ENCODE measurements at places on chromosomes 13 and 19.

GRCh38 chr19:27779954-27780353 lies 1433.0 kb downstream of the UQCRFS1 start:
- no peak for DNase-seq

- DNase-seq: no peak
These were observed 2321.0 kb downstream of the PCDH9 start for GRCh38 chr13:64909184-64909583.

GRCh38 chr19:16654140-16654539 lies 5.8 kb downstream of the SMIM7 start:
- no peak for DNase-seq

DNA sequence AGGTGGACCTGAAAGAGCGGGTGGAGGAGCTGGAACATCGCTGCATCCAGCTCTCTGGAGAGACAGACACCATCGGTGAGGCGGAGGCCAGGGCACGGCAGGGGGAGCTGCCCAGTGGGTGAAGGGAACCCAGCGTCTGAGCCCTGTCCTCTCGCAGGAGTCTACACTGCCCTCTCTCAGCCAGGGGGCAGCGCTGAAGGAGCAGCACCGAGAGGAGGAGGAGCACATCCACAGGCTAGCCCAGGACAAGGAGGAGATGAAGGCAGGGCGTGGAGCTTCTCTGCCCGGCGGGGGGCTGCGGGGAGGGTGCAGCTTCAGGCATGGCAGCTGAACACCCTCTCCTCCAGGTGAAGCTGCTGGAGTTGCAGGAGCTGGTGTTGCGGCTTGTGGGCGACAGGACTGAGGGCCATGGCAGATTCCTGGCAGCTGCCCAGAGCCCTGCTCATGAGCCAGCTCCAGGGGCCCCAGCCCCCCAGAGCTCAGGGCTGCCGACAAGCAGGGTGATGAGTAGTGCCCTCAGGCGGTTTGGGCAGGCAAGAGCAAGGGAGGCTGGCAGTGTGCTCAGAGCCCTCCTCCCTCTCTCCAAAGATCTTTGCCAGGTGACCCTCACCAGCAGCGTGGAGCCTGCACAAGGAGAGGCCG lies 31.4 kb upstream of the ZNF492 start:
- DNase-seq: no peak

DNA sequence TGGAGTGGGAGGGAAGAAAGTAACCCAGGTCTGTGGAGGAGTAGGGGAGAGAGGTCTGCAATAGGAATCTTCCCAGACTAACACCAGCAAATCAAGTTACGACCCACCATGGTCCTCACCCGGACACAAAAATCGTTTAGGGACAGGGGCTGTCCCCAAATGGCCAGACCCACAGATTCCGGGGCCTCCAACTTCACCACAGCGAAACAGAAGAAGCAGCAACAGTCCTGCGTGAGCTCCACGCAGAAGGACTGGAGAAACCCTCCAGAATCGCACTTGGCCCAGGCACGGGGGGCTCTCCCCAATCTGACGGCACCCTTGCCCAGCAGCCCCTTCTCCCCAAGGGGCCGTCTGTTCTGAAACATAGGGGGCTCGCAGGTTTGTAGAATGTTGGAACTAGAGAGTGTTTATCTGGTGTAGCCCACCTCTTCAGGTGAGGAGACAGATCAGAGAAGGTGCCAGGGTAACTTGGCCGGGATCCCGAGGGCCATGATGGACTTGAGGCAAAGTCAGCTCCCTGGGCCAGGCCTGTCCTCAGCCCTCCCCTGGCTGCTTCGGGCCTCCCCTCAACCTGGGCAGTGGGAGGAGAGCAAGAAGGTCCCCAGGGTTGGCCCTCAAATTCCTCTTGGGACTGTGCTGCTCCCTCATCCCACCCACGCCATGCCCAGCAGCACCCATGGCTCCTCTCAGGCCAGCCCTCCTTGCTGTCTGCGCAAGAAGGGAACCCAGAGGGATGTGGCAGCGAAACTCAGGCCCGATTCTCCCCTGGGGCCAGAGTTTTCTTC lies 82.5 kb upstream of the GPR183 start:
- DNase-seq: no peak

- no peak for DNase-seq
These were observed 39.3 kb downstream of the CEBPG start for GRCh38 chr19:33412601-33413425.

Data from hippocampal formation (tissue), 2 donors.